ENCODE measurements at places on chromosomes 2 and 18. TPM values are rescaled to one million over a fixed set of nuclear protein-coding genes. Genes with fewer than 3 reads are reported as not detected.

TBC1D8 gene
- total RNA-seq, result 35.2 TPM

CRYGD gene
- not detected for total RNA-seq

TTR gene
- 268 TPM for total RNA-seq

HOXD10 gene
- total RNA-seq, result not detected

VIT gene
- 0.31 TPM for total RNA-seq
